ENCODE measurements at places on chromosomes 7 and 10.

GRCh38 chr10:31582365-31583052 is 263.5 kb downstream of the ZEB1 start:
- no peak for DNase-seq

DNA sequence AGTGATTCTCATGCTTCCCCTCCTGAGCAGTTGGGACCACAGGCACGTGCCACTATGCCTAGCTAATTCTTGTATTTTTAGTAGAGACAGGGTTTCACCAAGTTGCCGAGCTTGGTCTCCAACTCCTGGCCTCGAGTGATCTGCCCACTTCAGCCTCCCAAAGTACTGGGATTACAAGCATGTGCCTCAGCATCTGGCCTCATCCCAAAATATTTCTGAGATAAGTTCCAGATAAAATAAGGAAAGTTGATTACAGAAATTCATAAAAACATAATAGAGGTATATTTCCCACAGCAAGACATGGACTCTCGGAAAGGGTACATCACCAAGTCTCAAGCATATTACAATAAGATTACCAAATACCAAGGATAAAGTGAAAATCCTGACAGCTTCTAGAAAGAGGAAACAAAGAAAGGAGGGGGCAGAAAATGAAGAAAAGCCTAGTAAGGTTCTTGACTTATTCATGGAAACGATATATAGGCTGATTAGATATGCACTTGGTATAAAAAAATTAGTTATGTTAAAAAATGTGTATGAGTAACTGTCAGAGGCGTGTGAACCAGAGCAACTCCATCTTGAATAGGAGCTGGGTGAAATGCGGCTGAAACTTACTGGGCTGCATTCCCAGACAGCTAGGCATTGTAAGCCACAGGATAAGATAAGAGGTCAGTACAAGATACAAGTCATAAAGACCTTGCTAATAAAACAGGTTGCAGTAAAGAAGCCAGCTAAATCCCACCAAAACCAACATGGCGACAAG is 35.0 kb downstream of the IQUB start:
- no peak for DNase-seq

- no peak for DNase-seq
Measured at GRCh38 chr10:131685576-131685975, 215.2 kb upstream of the PPP2R2D start.

- DNase-seq, result no peak
Measured at GRCh38 chr10:120022357-120022756, 129.8 kb downstream of the SEC23IP start.

DNA sequence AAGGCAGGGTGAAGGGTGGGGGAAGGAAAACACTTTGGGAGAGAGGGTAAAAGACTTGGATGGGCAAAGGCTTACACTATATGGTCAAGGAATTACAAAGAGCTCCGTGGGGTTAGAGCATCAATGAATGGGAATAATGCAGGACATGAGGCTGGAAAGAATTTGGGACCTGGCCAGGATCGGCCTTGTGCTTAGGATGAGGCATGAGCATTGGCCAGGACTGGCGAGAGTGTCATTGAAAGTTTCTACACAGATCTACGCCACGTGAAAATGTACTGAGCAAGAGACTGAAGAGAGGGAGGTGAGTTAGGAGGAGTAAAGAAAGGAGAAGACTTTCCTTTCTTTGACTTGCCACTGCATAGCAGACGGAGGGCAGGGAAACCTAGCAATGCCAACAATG is 142.8 kb downstream of the PTEN start:
- no peak for DNase-seq
